GDM1 (cell line): ENCODE measurements at places on chromosomes 12 and 14.

DNA sequence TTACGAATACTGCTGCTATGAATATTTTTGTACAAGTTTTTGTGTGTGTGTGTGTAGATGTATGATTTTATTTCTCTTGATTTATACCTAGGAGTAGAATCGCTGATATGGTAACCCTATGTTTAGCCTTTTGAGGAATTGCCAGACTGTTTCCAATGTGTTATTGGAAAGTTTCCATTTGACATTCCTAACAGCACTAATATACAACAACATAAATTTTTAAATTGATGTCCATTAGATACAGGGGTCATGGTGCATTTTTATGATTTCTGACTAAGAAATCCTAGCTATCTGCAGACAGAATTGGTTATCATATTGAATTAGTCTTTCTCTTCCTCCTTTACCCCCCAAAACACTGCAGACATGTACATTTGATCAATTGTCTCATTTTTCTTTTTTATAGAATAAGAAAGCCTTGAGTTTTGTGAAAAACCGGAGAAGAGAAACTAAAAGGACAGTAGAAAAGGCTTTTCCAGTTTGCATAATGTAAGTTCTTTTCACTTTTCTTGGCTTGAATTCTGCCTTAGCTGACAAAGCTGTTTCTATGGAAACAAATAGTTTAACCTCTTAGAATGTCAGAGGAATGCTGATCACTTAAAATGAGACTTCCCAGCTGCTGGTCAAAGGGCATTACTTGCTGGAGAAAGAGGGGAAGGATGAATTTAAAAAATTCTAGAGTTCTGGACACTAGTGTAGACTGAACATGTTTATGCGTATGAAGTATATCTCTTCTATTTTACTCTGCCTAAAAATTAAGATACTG, 28.2 kb downstream of the PALS1 start:
- no peak for DNase-seq

- no peak for DNase-seq
Measured at GRCh38 chr14:95180966-95181741, 23.8 kb upstream of the DICER1 start.

DNA sequence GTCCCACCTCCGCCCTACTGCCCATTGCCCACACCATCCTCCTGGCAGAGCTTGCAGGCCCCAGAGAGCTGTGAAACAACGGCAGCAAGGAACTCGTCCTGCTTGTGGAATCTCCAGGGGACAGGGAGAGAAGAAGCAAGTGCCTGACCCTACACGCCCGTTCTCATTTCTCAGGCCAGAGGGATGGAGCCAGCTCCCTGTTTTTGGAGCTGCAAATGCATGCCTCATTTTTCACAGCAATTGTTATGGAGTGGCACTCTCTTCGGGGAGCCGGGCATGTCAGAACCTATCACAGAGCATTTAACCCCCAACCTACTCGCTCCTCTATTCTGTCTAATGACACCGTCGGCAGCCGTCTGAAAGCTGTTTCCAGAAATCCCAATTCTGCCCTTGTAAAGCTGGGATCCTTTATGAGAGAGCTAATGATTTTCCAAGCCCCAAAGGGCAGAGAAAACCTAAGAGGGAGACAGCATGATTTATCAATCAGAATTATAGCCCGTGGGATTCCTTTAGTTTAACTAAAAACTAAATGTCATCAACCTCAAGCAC, 222.3 kb upstream of the NOS1 start:
- no peak for DNase-seq

GRCh38 chr14:57865066-57865402, 858 bp downstream of the SLC35F4 start:
- DNase-seq, result no peak

DNA sequence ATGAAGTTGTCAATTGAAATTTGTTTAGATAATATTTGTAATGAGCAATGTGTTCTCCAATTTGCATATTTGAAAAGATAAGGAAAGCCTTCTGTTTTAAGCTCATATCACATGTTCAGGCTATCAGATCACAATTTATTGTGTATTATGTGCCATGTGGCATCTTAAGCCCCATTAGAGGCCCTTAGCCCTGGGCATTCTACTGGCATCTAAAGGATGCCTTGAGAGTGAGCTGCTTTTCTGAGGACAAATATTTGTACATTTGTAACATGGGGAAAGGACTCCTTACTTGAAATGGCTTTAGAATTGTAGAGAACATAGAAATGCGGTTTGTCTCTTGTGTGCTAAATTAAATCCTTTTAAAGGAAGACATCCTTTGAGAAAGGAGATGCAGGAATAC, 62.2 kb downstream of the RMST start:
- no peak for DNase-seq

GRCh38 chr12:66340131-66340530, 37.8 kb downstream of the HELB start:
- DNase-seq, result no peak

DNA sequence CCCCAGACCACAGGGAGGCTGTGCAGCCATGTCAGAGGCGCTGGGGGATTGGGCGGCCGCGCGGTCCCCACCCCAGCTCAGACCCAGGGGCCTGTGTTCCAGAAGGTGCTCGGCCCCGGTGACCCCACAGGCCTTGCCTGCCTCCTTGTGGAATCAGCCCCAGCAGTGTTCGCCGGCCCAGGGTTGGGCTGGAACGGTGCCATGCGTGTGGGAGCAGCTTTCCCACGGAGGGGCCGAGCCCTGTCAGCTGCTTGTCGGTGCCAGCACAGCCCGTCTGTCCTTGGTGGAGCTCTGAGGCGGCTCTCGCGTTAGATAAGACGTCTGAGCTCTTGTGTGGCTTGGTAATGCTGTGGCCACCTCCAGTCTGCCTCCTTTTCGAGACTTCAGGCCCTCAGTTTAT, 8.5 kb downstream of the ZFYVE21 start:
- DNase-seq, result no peak

DNA sequence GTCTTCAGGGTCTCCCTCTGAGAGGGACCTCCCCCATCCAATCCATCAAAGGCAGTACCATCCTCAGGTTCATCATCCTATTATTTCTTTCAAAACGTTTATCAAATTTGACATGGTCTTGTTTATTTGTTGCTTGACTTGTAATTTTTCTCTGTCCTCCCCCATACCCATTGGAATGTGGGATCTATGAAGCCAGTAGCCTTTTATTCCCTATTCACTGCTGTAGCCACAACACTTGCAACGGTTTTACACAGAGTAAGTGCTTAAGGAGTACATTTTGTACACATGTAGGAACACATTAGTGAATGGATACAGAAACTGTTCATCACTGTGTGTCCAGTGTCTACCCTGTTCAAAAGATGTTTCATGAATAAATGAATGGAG, 41.5 kb downstream of the IGF1 start:
- DNase-seq, result no peak

DNA sequence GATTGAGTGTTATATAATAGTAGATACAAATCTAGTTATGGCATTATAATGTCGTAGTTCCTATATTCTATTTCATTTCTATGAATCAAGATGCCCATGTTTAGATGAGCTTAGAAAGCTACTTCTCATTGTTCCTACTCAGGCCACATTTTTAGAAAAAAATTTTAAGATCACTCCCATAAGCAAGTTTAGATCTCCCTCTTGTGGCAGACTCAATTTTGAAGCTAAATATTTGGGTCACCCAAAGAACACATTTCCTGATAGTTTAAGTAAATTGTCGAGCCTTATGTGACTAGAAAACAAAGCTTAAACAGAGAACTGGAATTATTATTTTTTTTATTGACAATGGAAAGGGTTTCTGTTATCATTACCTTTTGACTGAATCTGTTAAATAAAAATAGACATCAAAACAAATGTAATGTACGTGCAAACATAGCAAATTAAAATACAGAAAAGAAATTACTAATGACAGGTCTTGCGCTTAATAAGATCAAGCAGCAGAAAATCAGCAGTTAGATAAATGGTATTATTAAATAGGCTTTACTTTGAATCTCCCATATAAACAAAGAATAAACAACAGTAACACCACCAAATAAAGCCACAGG, 180.2 kb downstream of the ACSS3 start:
- no peak for DNase-seq

DNA sequence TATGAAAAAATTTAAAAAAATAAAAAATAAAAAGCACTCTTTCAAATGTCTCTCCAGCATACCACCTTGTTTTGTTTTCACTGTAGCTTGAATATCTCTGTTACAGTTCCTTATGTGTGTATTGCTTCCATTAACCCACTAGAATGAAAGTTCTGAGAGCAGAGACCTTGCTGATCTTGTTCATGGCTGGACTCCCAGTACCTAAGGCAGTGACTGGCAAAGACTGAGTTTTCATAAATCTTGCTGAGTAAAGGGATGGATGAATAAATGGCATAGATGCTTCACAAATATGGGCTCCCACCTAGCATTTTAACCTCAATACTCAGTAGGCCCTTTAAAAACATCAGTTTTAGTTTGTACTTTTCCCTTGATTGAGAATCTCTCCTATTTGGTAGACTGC, 915.9 kb downstream of the DIO2 start:
- no peak for DNase-seq

GRCh38 chr12:79557690-79558315, 133.0 kb downstream of the PAWR start:
- DNase-seq, result no peak

DNA sequence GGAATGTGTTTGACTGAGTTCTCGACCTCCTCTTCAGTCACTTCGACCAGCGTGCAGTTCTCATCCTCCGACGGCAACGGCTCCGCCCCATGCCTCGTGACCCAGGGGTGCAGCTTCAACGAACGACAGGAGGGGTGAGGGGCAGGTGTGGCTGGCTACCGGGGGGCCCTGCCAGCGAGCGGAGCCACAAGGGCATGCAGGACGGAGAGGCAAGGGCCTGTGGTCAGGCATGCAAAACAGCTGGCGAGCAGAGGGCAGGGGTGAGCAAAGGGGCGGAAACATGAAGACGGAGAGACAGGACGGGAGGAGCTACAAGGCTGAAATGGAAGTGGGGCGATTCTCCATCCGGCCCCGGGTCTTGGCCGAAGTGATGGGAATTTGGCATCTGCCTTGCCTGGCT, 38.7 kb downstream of the P2RX4 start:
- no peak for DNase-seq

DNA sequence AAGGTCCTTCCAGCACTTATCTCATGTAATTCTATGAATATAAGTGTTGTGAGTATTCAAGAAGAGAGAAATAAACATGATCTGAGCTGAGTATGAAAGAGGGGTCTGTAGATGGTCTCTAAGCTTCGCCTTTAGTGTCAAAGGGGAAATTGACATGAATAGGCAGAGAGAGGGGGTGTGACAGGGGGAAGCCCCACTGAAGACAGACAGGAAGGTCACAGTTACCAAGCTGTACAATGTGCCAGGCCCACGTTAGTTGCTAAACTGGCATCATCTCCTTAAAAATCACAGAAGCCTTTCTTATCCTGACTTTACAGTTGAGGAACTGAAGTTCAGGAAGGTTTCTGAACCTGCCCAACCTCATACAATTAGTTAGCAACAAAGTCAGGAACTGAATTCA, 7.6 kb downstream of the ARHGEF40 start:
- no peak for DNase-seq

DNA sequence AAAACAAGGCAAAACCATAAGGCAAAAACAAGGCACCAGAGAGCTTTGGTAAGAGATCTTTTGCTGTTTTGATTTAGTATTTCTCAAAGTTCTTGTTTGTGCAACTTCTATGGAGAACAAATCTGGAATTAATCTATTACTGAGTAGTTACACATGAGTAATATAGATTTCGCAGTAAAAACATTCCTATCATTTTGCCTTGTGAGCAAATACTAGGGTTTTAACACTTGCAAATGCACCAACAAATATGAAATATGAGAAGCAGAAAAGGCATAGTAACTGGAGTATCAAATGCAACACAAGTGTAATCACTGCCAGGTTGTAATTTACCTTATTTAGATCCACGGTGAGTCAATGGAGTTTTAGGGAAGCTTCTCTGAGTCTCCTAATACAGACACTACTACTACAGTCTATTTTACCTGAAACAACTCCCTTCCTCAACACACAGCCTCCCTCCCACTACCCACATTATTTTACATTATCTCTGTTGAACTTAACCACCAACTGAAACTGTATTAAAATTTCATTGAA, 324.1 kb downstream of the FLRT2 start:
- no peak for DNase-seq

- no peak for DNase-seq
Measured at GRCh38 chr14:94761997-94762377, 7.9 kb downstream of the GSC start.

DNA sequence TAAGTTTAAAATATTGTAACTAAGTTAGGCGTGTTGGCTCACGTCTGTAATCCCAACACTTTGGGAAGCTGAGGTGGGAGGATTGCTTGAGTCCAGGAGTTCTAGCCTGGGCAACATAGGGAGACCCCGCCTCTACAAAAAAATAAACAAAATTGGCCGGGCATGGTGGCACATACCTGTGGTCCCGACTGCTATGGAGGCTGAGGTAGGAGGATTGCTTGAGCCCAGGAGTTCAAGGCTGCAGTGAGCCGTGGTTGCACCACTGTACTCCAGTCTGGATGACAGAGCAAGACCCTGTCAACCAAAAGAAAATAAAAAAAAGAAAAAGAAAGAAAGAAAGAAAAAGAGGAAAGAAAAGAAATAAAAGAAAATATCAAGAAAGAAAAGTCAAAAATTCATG, 72.5 kb downstream of the TSPAN11 start:
- no peak for DNase-seq

DNA sequence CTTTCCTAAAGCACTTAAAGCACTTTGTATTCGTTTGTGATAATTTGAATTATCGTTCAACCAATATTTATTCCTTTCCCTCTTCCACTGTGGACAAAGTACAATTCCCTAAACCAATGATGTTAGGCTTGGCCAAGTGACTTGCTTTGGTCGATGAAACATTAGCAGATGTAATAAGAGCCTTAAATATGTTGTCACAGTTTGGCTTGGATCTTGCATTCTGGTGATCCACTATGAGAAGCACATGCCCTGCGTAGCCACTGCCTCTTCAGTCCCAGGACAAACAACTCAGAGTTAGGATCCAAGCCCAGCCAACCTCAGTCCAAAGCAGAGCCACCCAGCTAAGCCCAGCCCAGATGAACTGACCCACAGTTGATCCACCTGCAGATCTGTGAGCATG, 8.4 kb upstream of the C12orf75 start:
- no peak for DNase-seq

DNA sequence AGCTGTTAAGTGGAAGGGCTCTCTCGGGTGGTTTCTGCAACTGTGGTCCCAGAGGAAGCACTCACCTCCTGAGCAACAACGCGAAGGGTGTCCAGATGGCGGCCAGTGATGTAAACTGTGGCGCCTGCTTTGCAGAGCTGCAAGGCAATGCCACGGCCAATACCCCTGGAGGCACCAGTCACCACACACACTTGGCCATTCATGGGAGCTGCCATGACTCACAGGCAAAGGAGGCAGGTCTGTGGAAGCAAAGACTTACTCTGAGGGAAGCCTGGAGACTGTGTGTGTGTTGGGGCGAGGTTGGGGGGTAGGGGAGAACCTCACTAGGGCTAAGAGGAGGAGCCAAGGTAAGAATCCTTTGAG, 707 bp downstream of the DHRS1 start:
- no peak for DNase-seq

DNA sequence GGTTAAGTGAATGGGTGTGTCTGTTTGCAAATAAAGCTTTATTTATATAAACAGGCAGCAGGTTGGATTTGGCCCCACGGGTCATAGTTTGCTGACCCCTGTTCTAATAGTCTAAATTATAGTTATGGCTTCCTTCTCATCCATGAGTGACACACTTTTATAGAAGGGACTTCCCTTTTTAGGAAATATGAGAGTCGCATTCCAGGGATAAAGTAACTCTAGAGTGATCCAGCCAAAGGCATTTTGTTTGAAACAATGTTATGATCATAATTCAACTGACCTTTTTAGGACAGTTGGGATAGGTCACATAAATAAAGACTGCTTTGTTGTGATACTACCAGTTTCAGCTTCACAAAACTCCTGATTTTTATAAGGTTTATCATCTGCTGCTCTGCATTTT, 87.9 kb downstream of the ALX1 start:
- DNase-seq, result no peak
